ENCODE measurements at places on chromosomes 3 and 15.

- no peak for DNase-seq
Measured at GRCh38 chr3:179943117-179943880, 93.4 kb downstream of the PEX5L start.

DNA sequence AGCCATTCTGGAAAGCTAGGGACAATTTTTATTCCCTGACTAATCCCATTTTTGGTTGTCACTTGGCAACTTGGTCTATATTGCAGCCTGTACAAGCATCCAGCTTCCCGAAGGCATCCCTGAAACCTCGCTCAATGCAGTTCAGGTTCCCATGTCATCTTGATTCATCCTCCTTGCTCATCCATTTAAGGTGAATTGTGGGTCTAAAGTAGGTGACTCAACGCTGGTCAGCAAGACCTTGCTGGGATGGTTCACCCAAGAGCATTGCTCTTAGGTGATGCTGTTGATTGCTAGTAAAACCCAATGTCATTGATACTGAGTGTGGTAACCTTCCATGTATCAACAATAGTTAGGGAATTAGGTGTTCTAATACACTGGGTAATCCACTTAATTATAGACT, 13.1 kb upstream of the RAB8B start:
- no peak for DNase-seq

DNA sequence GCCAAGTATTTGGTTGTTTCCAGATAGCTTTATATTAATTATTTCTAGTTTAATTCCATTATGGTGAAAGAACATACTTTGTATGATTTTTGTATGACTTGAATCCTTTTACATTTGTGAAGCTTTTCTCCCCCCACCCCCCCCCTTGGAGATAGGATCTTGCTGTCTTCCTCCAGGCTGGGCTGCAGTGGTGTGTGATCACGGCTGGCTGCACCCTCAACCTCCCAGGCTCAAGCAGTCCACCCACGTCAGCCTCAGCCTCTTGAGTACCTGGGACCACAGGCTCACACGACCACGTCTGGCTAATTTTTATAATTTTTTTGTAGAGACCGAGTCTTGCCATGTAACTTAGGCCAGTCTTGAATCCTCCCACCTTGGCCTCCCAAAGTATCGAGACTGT, 29.5 kb downstream of the ARL8B start:
- DNase-seq: no peak

DNA sequence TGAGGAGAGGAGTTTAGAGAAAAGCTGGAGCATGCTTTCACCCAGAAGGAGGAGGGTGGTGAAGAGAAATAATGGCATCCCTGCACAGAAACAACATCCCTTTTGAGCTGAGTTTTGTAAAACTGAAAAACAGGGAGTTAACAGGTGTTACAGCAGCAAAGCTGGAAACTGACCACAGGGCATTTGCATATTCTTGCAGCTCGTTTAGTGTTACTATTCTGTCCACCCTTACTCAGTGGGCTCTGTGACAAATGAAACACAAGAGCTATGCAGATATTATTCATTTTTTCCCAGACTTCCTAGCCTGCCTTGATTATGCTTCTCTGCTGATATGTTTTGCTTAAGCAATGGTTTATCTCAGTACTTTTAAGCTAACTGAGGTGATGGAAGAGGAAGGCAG, 272.0 kb downstream of the NEK10 start:
- DNase-seq: no peak

DNA sequence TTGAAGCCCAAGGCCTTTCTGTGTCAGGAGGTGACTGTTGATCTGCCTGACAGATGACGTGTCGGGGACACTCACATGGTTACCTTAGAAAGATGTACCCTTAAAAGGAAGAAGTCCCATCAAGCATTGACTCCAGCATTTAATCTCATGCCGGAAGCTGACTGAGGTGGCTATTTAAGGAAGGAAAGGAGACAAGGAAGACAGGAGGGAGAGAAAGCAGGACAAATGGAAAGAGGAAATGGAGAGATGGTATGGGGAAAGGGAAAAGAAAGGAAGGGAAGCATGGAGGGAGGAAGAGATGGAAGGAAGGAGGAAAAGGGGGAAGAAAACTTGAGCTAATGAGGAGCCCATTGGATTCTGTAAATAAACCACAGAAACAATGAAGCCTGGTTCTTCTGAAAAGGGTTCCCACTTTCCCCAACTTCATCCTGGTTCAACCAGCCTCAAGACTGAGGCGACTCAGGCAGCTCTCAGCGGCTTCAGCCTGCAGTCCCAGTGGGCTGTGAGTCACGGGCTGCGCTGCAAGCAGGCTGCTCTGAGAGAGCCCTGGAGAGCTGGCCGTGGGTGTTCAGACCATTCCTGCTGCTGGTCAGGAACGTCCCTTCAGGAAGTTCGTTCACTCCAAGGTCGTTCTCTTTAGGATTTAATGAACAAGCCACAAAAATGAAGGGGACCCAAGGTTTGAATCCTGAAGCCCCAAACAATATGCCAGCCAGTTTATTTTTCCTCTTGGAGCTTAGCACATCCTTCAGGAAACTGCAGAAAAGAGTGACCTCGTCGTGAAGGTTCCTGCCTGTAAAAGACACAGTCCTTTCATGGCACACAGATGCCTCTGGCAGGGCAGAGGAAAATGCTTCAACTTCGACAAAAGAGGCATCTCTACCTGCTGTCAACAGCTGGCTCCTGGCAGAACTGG, 69.6 kb upstream of the THBS1 start:
- no peak for DNase-seq

DNA sequence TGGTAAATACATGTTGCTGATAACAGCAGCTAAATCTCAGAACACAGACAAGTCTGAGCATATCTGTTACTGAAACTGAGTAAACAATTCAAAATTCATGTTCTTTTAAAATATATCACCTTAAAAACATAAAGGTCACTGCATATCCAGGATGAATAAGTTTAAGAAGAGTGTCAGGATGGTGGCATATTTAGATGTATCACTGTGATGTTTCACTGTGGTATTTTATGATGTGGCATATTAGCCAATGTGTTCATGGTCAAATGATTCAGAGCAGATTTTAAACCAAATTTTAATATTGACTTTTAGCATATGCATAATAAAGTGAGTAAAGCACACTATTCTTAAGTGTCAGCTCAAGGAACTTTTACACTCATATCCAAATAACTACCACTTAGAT, 346.4 kb upstream of the DPPA4 start:
- DNase-seq: no peak

- no peak for DNase-seq
Measured at GRCh38 chr15:100114100-100114499, 227.7 kb downstream of the ADAMTS17 start.

DNA sequence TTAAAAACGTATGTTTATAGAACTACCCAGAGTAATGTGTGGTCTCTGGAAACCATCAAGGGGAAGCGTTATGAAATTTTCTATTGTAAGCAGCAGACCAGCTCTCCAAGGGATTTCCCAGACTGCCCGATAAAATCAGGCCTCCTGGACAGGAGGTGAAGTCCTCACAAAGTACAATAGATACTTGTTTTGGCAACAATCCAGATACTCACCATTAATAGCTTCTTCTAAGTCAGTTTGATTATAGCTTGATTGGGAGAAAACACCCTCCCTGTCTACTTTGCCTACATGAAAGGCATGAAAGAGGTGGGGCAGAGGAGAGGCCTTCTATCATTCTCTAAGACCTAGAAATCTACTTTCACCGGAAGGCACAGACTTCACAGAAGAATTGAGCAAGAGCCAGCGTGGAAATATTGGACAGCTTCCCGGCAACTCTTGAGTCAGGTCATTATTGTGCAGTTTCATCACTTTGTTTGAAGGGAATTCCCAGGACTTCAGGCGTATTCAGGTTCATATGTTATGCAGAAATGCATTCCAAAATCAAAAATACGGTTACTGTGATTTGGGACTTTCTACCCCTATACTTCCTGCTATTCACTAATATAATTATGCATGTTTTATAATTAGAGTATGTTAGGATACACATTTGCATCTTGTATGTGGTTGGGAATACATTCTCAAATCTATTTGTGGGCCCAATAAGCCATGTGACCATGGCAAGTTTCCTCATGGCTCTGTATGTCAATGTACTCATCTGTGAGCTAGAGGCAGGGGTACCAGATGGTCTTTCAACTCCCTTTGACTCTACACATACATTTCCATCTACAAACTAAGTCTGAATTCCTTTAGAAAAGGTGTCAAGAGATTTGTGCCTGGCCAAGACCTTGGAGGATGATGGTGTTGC, 103.5 kb downstream of the CD47 start:
- no peak for DNase-seq

DNA sequence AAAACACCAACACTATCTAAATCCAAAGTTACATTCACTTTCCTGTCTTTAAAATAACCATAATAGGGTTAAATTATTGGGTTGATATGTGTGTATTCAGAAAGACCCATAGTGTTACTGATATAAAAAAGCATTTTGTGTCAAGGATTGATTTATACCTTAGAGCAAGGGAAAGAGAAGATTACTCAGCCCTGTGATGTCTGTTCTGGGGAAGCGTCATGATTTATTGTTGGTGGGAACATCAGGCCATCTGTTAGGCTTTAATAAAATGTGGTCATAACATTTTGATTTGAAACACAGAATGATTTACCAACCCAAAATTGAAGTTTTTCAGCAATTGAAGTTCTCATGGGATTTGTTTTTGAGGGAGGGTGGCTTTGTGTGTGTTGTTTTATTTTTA, 33.2 kb downstream of the SIDT1 start:
- DNase-seq: no peak

- DNase-seq: no peak
Measured at GRCh38 chr3:57980416-57980815, 27.8 kb upstream of the FLNB start.

GRCh38 chr3:106305127-106305526, 436.3 kb upstream of the CBLB start:
- no peak for DNase-seq

DNA sequence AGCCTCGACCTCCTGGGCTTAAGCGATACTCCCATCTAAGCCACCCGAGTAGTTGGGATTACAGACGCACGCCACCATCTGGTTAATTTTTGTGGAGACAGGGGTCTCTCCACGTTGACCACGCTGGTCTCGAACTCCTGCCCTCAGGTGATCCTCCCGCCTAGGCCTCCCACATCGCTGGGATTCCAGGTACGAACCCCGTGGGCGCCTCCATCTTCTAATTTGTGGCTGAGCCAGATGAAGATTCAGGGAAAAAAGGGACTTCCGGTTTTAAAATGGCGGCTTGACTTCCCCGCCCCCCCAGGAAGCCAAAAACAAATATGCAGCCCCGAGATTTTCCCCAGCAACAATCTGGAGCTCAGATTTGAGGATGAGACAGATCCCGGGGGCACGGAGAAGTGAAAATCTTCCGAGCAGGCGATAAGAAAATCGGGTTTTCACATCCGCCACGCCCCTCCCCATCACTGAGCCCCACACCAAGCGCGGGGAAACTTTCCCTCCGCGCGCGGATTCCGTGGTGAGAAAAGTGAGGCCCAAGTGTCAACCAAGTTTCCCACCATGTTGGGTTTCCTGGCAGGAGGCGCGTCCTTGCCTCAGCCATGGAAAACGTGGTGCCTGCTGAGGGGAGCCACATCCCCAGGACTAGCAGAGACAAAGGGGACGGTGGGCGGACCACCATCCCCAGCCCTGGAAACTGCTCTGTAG, 15.4 kb downstream of the CHST14 start:
- no peak for DNase-seq

- no peak for DNase-seq
Measured at GRCh38 chr3:39147711-39148434, 5.5 kb downstream of the CSRNP1 start.

DNA sequence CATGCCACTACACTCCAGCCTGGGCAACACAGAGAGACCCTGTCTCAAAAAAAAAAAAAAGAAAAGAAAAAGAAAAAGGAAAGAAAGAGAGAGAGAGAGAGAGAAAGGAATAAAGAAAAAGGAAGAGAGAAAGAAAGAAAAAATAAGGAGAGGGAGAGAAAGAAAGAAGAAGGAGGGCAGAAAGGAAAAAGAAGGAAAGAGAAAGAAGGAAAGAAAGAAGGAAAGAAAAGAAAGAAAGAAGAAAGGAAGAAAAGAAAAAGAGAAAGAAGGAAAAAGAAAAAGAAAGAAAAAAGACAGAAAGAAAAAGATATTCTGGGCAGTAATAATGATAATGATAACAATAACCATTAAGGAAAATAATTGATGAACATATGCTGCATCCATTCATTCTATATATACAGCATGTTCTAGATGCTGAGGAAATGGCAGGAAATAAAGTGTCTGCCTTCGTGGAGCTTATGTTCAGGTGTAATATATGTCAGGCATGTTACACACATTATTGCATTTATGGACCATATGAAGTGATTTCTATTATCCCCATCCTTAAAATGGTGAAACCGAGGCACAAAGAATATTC, 37.4 kb upstream of the MAGEF1 start:
- no peak for DNase-seq

- DNase-seq: no peak
Measured at GRCh38 chr15:50358845-50359244, 3.8 kb upstream of the GABPB1 start.

GRCh38 chr3:134251731-134252391, 1.2 kb upstream of the RYK start:
- DNase-seq: no peak

DNA sequence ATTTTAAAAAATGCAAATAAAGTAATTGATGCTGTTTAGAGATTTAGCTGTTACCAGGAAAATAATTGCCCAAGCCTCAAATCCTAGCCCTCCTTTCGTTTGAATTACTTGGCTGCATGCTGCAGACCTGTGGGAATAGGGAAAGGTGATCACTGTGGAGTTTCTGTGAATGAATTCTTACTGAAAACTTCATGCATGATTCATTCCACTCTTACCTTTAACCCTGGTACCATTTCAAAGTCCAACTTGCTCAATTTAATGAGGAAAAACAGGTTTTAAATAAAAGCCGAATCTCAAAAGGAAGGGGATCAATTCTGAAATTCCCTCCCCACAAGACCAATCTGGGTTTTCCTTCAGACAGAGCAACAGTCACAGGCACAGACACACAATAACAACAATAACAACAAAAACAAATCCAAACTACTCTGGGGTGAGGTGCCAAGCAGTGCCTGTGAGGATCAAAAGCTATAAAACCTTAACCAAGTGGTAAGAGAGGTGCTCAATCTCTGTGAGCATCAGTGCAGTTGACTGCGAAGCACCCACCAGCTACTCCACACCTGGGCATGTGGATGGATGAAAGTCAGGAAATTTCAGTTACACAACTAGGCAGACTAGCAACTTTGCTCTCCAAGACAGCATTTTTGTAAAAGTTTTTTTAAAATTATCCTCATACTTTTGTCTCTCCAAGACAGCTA, 200.8 kb downstream of the CNTN3 start:
- no peak for DNase-seq

DNA sequence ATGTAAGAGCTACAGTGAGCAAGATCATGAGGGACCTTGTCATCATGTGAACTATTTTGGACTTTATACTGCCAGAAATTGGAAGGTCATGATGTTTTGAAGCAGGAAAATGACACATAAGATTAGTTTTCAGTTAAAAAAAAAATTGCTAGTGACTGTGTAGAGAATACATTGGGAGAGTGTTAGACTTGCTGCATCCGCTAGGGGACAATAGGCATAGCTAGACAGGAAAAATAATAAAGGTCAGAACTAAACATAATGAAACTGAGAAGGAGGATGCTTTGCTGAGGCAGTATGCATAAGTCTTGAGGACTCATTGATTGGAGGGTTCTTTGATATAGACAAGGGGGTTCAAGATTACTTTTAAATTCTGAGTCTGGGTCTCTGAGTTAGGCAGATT, 275.8 kb upstream of the KCNH8 start:
- no peak for DNase-seq
